Activated naive CD4-positive, alpha-beta T cell (primary cell): ENCODE measurements at places on chromosomes 5 and 9.

GRCh38 chr5:40654377-40654991, 25.2 kb upstream of the PTGER4 start:
- no peak for DNase-seq

GRCh38 chr5:24595329-24595728, 49.4 kb downstream of the CDH10 start:
- no peak for DNase-seq

DNA sequence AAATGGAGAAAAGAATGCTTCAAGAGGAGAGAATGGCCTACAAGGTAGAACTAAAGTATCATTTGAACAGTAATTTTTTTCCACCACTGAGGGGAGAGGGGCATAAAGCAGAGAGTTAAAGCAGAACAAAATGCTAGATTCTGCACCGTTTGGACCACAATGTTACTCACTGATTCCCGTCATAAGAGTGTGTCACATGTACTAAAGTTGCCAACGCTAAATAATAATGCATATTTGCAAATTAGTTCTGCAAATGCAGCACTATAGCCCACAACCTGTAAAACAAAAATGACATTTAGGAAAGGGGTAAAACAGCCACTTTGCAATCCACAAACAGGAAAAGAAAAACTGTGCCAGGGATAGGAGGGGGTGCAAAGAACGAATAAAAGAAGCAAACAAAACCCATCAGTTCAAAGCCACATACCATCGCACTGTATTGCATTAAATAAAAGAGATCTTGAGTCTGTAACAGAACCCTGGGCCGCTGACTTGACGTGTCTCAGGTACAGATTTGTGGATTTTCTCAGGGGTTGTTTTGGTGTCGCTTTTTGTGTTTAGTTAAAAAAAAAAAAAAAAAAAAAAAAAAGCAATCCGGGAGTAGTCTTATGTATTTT, 7.7 kb upstream of the NFIB start:
- DNase-seq, result no peak

GRCh38 chr5:103428923-103429322, 133.7 kb downstream of the NUDT12 start:
- DNase-seq, result no peak

GRCh38 chr5:88290801-88291200, 22.2 kb upstream of the TMEM161B start:
- DNase-seq, result no peak

- DNase-seq, result no peak
Observed at GRCh38 chr9:124779368-124780059, 2.6 kb downstream of the OLFML2A start.

GRCh38 chr9:90137801-90138200, 504.8 kb downstream of the DIRAS2 start:
- no peak for DNase-seq

GRCh38 chr9:134303601-134304000, 22.7 kb upstream of the RXRA start:
- no peak for DNase-seq

DNA sequence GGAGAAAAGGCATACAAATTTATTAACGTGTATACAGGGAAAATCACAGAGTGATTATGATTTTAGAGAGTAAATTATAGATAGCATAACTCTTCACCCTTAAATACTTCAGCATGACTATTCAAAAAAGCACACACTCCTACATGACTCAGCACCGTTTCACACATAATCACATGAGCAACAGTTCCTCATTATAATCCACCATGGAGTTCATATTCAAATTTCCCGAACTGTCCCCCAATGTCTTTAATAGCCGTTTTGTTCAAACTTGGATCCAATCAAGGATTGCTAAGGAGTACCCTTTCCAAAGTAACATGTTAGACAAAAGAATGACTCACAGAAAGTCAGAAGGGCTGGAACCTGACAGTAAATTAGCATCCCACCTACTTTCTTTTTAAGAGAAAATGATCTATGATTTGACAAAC, 32.1 kb downstream of the RAPGEF1 start:
- DNase-seq, result no peak

GRCh38 chr5:9859808-9860207, 229.7 kb upstream of the TAS2R1 start:
- DNase-seq, result no peak

DNA sequence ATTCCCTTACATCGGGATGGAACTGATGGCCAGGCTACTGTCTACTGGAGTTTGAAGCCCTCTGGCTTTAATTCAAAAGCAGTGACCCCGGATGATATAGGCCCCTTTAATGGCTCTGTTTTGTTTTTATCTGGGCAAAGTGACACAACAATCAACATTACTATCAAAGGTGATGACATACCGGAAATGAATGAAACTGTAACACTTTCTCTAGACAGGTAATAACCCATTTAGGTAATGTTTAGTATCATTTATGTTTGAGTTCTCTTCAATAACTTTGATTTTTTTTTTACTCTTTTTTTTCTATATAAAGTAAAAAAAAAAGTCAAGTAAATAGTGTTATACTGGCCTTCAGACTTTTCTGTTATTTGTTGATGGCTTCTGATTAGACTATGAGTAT, 79.1 kb downstream of the ADGRV1 start:
- DNase-seq, result no peak
